MCF 10A (cell line): ENCODE measurements at places on chromosomes 6 and 20. TPM values are rescaled to one million over a fixed set of nuclear protein-coding genes. Genes with fewer than 3 reads are reported as not detected.

GRCh38 chr20:23654000-23654399 is 16.2 kb upstream of the CST3 start:
- peak overlapping the region; percentile 44 for H3K27ac ChIP-seq
- DNase-seq, result peak; percentile 25

DNA sequence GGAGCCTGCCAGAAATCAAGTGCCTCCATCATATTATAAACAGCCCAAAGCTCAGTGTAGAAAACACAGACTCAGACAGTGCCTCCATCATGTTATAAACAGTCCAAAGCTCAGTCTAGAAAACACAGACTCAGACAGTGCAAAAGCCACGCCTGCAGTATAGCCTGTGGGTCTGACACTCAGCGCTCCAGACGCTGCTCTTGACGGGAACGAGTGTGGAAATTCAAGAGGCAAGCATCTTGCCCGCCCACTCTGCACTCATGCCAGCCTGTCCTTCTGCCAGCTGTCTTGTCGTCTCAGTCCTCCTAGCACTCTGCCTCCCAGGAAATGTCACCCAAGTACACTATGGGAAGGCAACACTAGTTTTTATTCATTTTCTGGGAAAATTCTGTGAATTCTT is 274.2 kb upstream of the CDH4 start:
- H3K4me1 ChIP-seq, result no peaks in the 10 kb centered on the region
- peaks cover 41% of the 10 kb centered on the region for H3K27me3 ChIP-seq
- no peaks in the 10 kb centered on the region for H3K36me3 ChIP-seq
- H3K4me3 ChIP-seq, result no peak overlapping the region
- no peak for DNase-seq
- no peak overlapping the region for H3K27ac ChIP-seq

RIN2 gene
- total RNA-seq, result 16.8 and 23.9 TPM in 2 replicates

GRCh38 chr6:30158475-30159040 is 2.5 kb downstream of the TRIM10 start:
- H3K36me3 ChIP-seq, result no peaks in the 10 kb centered on the region
- no peak overlapping the region for H3K27ac ChIP-seq
- no peaks in the 10 kb centered on the region for H3K27me3 ChIP-seq
- H3K4me1 ChIP-seq, result peaks cover 26% of the 10 kb centered on the region
- DNase-seq, result no peak
- no peak overlapping the region for H3K4me3 ChIP-seq

- no peaks in the 10 kb centered on the region for H3K4me1 ChIP-seq
- no peak overlapping the region for H3K27ac ChIP-seq
- H3K4me3 ChIP-seq, result no peak overlapping the region
- H3K36me3 ChIP-seq, result no peaks in the 10 kb centered on the region
These were observed 9.4 kb downstream of the CST4 start for GRCh38 chr20:23679133-23680092.

PROKR2 gene
- total RNA-seq, result not detected in 2 replicates

GINS1 gene
- total RNA-seq, result 5.2 and 6.0 TPM in 2 replicates

COL19A1 gene
- not detected in 2 replicates for total RNA-seq

- no peaks in the 10 kb centered on the region for H3K27me3 ChIP-seq
- H3K4me3 ChIP-seq, result no peak overlapping the region
- no peaks in the 10 kb centered on the region for H3K36me3 ChIP-seq
- no peak overlapping the region for H3K27ac ChIP-seq
These were observed 1958.5 kb upstream of the DEFB115 start for GRCh38 chr20:29298759-29299613.

- DNase-seq, result no peak
- peaks cover 21% of the 10 kb centered on the region for H3K4me1 ChIP-seq
- H3K4me3 ChIP-seq, result no peak overlapping the region
- no peak overlapping the region for H3K27ac ChIP-seq
- no peaks in the 10 kb centered on the region for H3K27me3 ChIP-seq
These were observed 99.3 kb downstream of the AIG1 start for GRCh38 chr6:143160015-143160414.

GRCh38 chr6:166824146-166824879 is 132.0 kb downstream of the RNASET2 start:
- no peak overlapping the region for H3K4me3 ChIP-seq
- H3K36me3 ChIP-seq, result no peaks in the 10 kb centered on the region
- no peak overlapping the region for H3K27ac ChIP-seq
- H3K4me1 ChIP-seq, result no peaks in the 10 kb centered on the region
- DNase-seq, result no peak

DNA sequence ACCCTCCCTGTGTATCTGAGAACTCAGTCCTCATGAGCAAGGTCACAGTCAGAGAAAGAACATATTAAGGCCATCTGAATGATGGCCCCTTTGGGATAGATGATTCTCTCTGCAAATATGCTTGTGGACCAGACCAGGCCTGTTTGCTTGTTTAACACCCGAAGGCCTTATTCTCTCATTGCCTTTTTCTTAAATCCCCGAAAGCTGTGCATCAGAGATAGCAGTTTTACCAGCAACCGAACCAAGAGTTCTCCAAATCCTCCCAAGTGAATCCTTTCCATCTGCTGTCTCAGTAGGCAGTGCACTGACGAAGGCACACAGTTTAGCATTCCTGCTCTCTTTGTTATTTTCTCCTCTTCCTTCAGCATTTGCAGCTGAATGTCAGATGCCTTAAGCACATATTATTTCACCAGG is 79.8 kb downstream of the TRMT6 start:
- H3K4me3 ChIP-seq, result no peak overlapping the region
- H3K4me1 ChIP-seq, result peaks cover 4% of the 10 kb centered on the region
- H3K27ac ChIP-seq, result no peak overlapping the region
- DNase-seq, result no peak

DNA sequence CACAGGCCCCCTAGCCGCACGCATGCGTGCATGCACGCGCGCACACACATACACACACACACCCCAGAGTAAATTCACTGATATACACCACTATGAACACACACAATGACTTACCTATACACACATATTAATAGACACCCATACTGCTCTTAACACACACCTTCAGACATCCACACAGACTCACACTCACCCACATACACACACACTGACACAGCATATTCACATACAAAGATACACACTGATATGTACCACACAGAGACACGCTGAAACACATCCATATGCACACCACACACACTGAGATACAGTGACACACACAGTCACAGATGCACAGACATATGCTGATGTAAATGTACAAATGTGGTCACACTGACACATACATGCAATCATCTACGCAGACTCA is 5.6 kb downstream of the SGK2 start:
- H3K4me3 ChIP-seq, result no peak overlapping the region
- peaks cover 6% of the 10 kb centered on the region for H3K36me3 ChIP-seq
- H3K27ac ChIP-seq, result no peak overlapping the region
- no peaks in the 10 kb centered on the region for H3K4me1 ChIP-seq
- H3K27me3 ChIP-seq, result no peaks in the 10 kb centered on the region

PACSIN1 gene
- total RNA-seq, result not detected in 2 replicates

DNA sequence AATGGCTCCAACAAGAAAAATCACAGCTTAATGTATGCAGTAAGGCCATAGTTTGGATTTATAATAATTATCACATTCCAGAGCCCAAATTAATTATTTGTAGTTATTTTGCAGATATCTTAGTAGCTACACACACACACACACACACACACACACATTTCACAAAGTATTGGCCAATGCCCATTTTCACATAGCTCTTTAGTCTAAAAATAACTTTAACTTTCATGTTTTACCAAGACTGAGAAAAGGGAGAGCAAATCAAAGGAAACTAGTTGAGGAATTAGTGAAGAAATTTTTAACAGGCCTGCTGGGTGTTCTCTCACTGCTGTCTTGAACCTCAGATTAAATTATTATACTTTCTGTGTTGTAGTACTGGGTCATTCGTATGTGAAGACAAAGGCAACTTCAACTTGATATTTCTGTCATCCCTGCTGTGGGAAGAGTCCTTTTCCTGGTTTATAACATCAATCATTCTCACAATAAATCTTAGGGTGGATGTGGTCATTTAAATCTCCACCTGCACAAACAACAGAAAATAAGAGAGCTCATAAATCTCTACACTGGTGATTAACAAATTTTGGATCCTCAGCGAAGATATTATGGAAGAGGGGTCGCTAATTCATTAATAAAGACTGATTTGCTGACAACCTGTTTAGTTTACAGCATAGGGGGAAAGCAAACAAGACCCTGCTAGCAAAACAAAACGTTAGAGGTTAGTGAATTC is 1.6 kb upstream of the TCF21 start:
- DNase-seq, result no peak
- peaks cover 6% of the 10 kb centered on the region for H3K36me3 ChIP-seq
- no peak overlapping the region for H3K4me3 ChIP-seq
- no peaks in the 10 kb centered on the region for H3K27me3 ChIP-seq
- H3K4me1 ChIP-seq, result peaks cover 19% of the 10 kb centered on the region

HLA-DRB5 gene
- total RNA-seq, result not detected in 2 replicates

GRCh38 chr6:138422861-138423260 is 18.8 kb downstream of the HEBP2 start:
- peaks cover 6% of the 10 kb centered on the region for H3K4me1 ChIP-seq
- no peak overlapping the region for H3K27ac ChIP-seq
- no peaks in the 10 kb centered on the region for H3K27me3 ChIP-seq
- H3K36me3 ChIP-seq, result peaks cover 32% of the 10 kb centered on the region

- H3K4me3 ChIP-seq, result peak within 1 kb of the TSS; percentile 97
- peak within 1 kb of the TSS; percentile 96 for H3K27ac ChIP-seq
- peak; percentile 96 for DNase-seq
- H3K36me3 ChIP-seq, result peaks cover 40% of the 10 kb centered on the region
- no peaks in the 10 kb centered on the region for H3K27me3 ChIP-seq
- peaks cover 10% of the 10 kb centered on the region for H3K4me1 ChIP-seq
These were observed at the start of the genes CFAP61 and CRNKL1 for GRCh38 chr20:20052074-20052970. Gene CFAP61, plus strand, starts transcription at chr20:20052532. Its CDS starts 4,122 bp downstream, at chr20:20056654. Gene CRNKL1, minus strand, starts transcription at chr20:20052466. Its CDS starts 124 bp downstream, at chr20:20052342.

DNA sequence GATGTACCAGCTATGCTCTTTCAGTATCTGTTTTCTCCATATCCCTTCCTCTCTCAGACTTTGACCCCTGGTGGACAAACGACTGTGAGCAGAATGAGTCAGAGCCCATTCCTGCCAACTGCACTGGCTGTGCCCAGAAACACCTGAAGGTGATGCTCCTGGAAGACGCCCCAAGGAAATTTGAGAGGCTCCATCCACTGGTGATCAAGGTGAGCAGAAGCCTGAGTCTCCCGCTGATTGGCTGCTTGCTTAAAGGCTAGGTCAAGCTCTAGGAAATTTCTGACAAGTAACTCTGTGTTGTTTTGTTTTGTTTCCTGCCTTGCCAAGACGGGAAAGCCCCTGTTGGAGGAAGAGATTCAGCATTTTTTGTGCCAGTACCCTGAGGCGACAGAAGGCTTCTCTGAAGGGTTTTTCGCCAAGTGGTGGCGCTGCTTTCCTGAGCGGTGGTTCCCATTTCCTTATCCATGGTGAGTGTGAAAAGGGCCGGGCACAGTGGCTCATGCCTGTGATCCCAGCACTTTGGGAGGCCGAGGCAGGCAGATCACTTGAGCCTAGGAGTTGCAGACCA is 28.6 kb downstream of the C6orf89 start:
- H3K36me3 ChIP-seq, result peaks cover 75% of the 10 kb centered on the region
- H3K4me3 ChIP-seq, result no peak overlapping the region
- H3K27me3 ChIP-seq, result no peaks in the 10 kb centered on the region
- DNase-seq, result peak; percentile 97
- H3K27ac ChIP-seq, result no peak overlapping the region

GRCh38 chr20:23200914-23201313 is 114.8 kb upstream of the CD93 start:
- no peaks in the 10 kb centered on the region for H3K36me3 ChIP-seq
- H3K27ac ChIP-seq, result no peak overlapping the region

GRCh38 chr6:10390495-10391298 is 24.2 kb downstream of the TFAP2A start:
- peaks cover 6% of the 10 kb centered on the region for H3K4me1 ChIP-seq
- no peak for DNase-seq
- H3K4me3 ChIP-seq, result no peak overlapping the region
- peaks cover under 1% of the 10 kb centered on the region for H3K36me3 ChIP-seq
- H3K27me3 ChIP-seq, result no peaks in the 10 kb centered on the region

- H3K27ac ChIP-seq, result no peak overlapping the region
- H3K27me3 ChIP-seq, result no peaks in the 10 kb centered on the region
- DNase-seq, result no peak
- H3K4me1 ChIP-seq, result no peaks in the 10 kb centered on the region
These were observed 49.3 kb downstream of the RPF2 start for GRCh38 chr6:111031151-111031550.

DNA sequence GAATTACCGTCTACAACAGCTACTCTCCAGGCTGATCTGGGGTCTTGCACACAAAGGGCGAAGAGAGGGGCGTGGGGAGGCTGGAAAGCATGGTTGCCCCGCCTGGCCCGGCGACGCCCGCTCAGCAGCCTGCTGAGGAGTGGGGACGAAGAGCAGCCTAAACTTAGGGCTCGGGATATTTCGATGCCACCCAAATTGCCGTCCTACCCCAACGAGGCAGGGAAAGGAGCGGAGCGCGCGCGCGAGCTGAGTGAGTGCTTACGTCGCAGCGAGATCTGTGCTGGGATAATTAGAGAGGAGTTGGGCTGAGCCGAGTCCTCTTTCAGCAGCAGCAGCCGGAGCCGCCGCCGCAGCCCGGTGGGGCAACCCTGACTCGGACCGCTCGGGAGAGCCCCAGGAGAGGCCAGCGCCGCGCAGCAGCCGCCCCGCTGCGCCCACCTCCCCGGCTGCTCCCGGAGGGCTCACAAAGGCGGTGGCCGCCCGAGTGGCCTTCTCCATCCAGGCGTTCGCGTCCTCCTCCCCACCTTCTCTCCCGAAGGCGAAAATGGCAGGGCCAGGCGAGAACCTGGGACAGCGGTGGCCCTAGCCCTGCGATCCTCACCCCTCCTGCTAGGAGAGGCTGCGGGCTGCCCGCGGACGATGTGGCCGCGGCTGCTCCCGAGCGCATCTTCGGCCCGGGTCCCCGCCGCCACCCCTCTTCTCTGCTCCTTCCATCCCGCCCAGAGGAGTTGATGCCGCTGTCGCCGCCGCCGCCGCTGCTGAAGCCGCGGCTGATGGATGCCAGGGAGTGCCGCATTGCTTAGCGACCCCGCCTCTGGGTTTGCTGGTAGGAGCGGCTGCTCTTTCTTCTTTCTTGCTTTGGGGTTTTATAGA is at the start of gene CLVS2:
TSS of gene CLVS2 (plus strand) at position 315 of the 873 bp plus-strand sequence. CDS start 1,543 bp downstream, outside the sequence.
- H3K4me3 ChIP-seq, result no peak within 1 kb of the TSS
- no peak within 1 kb of the TSS for H3K27ac ChIP-seq
- DNase-seq, result no peak
- H3K4me1 ChIP-seq, result no peaks in the 10 kb centered on the region
- no peaks in the 10 kb centered on the region for H3K36me3 ChIP-seq

DNA sequence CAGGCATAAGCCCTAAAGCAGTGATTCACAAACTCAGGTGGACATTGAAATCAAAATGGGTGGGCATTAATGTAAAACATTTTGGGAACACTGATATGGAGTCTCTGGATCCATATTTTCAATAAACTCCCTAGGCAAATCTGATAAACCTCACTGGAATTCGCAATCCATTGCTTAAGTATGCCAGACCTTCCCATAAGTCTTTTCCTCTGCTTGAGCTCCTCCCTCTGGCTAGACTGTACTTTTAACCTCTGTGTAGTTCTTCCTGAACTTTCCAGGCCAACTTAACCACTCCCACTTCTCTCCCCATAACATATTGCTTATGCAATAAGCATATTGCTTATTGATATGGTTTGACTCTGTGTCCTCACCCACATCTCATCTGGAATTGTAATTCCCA is 629.7 kb upstream of the IMPG1 start:
- no peaks in the 10 kb centered on the region for H3K36me3 ChIP-seq
- peak overlapping the region; percentile 52 for H3K27ac ChIP-seq
- peaks cover 20% of the 10 kb centered on the region for H3K4me1 ChIP-seq
- H3K27me3 ChIP-seq, result no peaks in the 10 kb centered on the region
